ENCODE measurements at places on chromosomes 5 and 9. TPM values are rescaled to one million over a fixed set of nuclear protein-coding genes. Genes with fewer than 3 reads are reported as not detected.

DNA sequence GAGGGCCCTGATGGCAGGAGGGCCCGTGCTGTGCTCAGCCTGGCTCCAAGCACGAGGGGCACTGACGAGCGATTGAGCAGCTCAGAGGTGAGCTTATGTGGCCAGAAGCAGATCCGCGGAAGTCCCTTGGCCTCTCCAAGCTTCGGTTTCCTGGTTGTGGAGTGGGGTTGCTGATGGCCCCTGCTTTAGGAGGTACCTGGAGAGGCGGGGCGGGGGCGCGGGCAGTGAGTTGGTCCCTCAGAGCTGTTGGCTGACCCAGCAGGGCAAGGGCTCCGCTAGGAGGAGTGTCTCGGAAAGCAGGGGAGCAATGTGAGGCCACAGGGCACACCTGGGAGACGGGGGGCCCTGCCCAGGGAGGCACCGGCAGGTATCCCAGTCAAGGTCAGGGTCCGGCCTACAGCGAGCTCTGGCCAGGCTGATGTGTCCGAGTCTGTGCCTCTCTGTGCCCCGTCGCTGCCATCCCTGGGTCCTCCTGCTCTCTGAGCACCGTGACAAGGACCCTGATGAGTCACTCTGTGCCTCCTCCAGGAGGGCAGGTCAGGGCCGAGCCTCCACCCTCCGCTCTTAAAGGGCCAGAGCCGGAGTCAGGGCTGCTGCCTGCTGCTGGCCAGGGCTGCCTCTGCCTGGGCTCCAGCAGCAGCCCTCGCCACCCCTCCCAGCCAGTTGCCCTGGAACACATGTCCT is 14.8 kb downstream of the NCS1 start:
- H3K27me3 ChIP-seq = no peaks in the 10 kb centered on the region
- H3K36me3 ChIP-seq = no peaks in the 10 kb centered on the region
- no peak for DNase-seq
- no peak overlapping the region for H3K4me3 ChIP-seq
- no peak overlapping the region for H3K27ac ChIP-seq

DNA sequence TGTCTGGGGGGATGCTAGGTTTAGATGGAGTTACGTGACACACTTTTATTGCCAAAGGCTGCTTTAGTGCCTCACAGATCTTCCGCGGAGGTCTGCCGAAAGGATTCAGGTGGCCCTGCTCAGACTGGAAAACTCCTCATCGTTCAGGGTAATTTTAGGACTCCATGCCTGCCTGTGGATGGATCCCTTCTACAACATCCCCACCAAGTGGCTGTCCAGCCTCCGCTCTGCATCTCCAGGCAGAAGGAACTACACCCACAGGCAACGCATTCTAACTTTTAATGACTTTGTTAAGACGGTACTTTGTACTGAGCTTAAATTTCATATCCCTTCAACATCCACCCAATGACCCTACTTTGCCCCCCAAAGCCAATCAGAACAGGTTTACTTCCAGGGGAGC is 29.4 kb downstream of the ATPSCKMT start:
- no peaks in the 10 kb centered on the region for H3K27me3 ChIP-seq
- peaks cover 31% of the 10 kb centered on the region for H3K36me3 ChIP-seq
- DNase-seq = no peak
- no peak overlapping the region for H3K27ac ChIP-seq
- no peak overlapping the region for H3K4me3 ChIP-seq
- no peaks in the 10 kb centered on the region for H3K4me1 ChIP-seq

- no peaks in the 10 kb centered on the region for H3K4me1 ChIP-seq
- H3K36me3 ChIP-seq = no peaks in the 10 kb centered on the region
- no peak for DNase-seq
- no peak overlapping the region for H3K27ac ChIP-seq
Measured at GRCh38 chr5:135950611-135951010, 4.2 kb downstream of the LECT2 start.

COQ4 gene
- total RNA-seq = 31.9 TPM

DNA sequence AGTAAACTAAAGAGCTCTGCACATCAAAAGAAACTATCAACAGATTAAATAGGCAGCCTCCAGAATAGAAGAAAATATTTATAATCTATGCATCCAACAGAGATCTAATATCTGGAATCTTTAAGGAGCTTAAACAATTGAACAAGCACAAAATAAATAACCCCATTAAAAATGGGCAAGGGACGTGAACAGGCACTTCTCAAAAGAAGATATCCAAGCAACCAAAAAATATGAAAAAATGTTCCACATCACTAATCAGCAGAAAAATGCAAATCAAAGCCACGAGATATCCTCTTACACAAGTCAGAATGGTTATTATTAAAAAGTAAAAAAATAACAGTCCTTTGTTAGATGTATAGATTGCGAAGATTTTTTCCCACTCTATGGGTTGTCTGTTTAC is 109.1 kb upstream of the TRPC7 start:
- no peak overlapping the region for H3K27ac ChIP-seq
- H3K4me1 ChIP-seq = no peaks in the 10 kb centered on the region
- H3K4me3 ChIP-seq = no peak overlapping the region
- no peaks in the 10 kb centered on the region for H3K36me3 ChIP-seq
- DNase-seq = no peak
- H3K27me3 ChIP-seq = no peaks in the 10 kb centered on the region

GNAQ gene
- total RNA-seq = 17.8 TPM

- H3K4me3 ChIP-seq = no peak overlapping the region
- peaks cover 65% of the 10 kb centered on the region for H3K27me3 ChIP-seq
- no peak for DNase-seq
- H3K36me3 ChIP-seq = no peaks in the 10 kb centered on the region
Measured at GRCh38 chr5:38450627-38451026, 105.8 kb downstream of the LIFR start.

DNA sequence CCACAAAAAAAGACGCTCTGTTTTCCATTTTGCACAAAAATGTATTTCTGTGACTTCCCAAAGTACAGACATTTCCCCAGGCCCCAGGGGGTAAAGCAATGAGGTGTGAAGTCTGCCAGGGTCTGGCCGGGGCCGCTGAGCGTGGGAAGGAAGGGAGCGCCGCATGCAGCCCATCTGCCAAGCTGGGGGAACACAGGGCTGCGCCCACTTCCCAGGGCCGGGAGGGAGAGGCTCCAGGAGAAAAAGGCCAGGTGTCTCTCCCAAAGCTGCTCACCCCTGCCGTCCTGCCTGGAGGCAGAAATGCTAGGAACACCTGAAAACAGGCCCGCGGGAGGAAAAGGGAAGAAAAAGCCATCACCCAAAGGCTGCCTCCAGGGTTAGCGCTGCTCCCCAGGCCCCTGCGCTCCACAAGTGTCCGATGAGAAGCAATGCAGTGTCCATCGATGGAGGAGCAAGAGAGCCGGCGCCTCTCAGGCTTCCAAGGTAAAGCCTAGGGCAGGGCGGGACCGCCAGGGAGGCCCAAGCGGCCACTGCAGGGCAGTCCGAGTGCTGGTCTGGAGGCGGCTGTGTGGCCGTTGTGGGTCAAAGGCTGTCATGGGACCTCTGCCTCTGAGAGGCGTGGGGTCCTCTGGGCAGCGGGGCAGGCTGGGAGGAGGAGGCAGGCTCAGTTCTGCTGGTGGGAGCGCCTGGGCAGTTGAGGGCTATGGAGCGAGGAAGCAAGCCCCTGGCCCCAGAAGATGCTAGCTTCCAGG is 6.0 kb upstream of the ZDHHC12 start:
- H3K4me3 ChIP-seq = no peak overlapping the region
- peaks cover 5% of the 10 kb centered on the region for H3K36me3 ChIP-seq
- H3K27me3 ChIP-seq = no peaks in the 10 kb centered on the region
- no peak overlapping the region for H3K27ac ChIP-seq
- peaks cover 15% of the 10 kb centered on the region for H3K4me1 ChIP-seq

SLC34A3 gene
- not detected for total RNA-seq

GRCh38 chr9:126261584-126262356 is 64.9 kb upstream of the MVB12B start:
- peaks cover 3% of the 10 kb centered on the region for H3K4me1 ChIP-seq
- H3K27ac ChIP-seq = no peak overlapping the region
- H3K4me3 ChIP-seq = no peak overlapping the region
- peaks cover 26% of the 10 kb centered on the region for H3K27me3 ChIP-seq
- no peaks in the 10 kb centered on the region for H3K36me3 ChIP-seq

GRCh38 chr9:136031741-136032730 is 63.1 kb downstream of the NACC2 start:
- peaks cover 10% of the 10 kb centered on the region for H3K36me3 ChIP-seq
- no peak overlapping the region for H3K27ac ChIP-seq
- H3K27me3 ChIP-seq = no peaks in the 10 kb centered on the region
- DNase-seq = no peak
- no peak overlapping the region for H3K4me3 ChIP-seq
- no peaks in the 10 kb centered on the region for H3K4me1 ChIP-seq

GRCh38 chr9:89739511-89739910 is 134.7 kb downstream of the GADD45G start:
- DNase-seq = peak; percentile 26
- no peaks in the 10 kb centered on the region for H3K36me3 ChIP-seq
- peaks cover 52% of the 10 kb centered on the region for H3K4me1 ChIP-seq

DNA sequence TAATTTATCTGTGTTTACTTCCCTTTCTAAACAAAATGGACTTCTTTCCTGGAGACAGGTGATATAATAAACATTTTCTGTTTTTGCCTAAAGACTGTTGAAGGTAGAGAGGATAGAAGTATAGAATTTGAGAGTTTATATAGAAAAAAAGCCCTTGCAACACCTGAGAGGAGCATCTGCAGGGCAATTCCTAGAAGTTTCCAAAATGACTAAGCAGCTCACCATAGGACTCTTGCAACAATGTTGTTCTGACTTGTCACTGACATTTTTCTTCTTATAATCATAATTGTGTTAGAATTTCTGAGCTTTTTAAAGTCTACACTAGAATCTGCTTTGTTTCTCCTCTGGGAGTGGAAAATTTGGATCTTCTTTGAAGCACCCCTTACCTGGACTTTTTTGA is 216.8 kb downstream of the TUSC1 start:
- no peak overlapping the region for H3K4me3 ChIP-seq
- H3K27ac ChIP-seq = no peak overlapping the region
- H3K4me1 ChIP-seq = no peaks in the 10 kb centered on the region
- no peaks in the 10 kb centered on the region for H3K36me3 ChIP-seq

GRCh38 chr5:77546-77945 is 14.4 kb upstream of the PLEKHG4B start:
- no peak for DNase-seq
- H3K4me3 ChIP-seq = no peak overlapping the region
- no peaks in the 10 kb centered on the region for H3K4me1 ChIP-seq
- no peak overlapping the region for H3K27ac ChIP-seq
- peaks cover 8% of the 10 kb centered on the region for H3K27me3 ChIP-seq

DNA sequence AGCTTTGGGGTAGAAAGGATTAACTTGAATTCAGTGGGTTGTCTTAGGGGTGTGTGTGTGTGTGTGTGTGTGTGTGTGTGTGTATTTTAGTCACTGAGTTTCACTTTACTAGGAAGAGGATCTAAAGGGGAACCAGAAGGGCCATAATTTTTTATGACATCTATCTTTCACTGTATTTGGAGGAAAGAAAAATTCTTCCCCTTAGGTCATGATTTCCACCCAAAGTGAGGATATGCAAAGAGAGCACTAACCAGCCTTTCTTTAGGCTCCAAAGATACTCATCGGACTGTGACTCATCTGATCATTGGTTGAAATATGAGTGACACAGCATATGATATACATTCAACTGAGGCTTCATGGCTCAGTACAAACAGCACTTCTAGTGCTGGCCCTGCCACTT is 75.2 kb upstream of the RASGRF2 start:
- no peaks in the 10 kb centered on the region for H3K27me3 ChIP-seq
- DNase-seq = no peak
- no peak overlapping the region for H3K4me3 ChIP-seq
- H3K27ac ChIP-seq = peak overlapping the region; percentile 16
- peaks cover 14% of the 10 kb centered on the region for H3K36me3 ChIP-seq

GRCh38 chr5:2185646-2186471 is 303.1 kb upstream of the IRX4 start:
- no peak overlapping the region for H3K27ac ChIP-seq
- no peaks in the 10 kb centered on the region for H3K36me3 ChIP-seq
- no peak for DNase-seq
- H3K4me3 ChIP-seq = no peak overlapping the region
- peaks cover 7% of the 10 kb centered on the region for H3K27me3 ChIP-seq

DNA sequence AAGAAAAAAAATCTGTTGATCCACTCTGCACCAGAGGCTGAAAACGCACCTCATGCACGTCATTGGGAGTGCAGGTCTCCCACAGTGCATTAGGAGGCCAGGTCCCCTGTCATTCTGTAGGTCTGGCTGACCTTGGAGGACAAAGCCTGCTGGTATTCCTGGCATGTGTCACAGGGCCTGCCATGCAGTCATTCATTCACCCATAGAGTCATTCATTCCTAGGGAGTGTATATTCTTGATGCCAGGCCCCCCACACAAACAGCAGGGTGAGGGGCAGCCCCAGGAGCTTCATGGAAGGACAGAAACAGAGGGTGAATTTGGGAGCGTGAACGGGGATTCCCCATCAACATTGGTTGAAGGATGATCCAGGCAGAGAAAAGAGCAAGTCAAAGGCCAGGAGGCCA is 2.2 kb downstream of the GBGT1 start:
- H3K27me3 ChIP-seq = peaks cover 3% of the 10 kb centered on the region
- H3K36me3 ChIP-seq = no peaks in the 10 kb centered on the region
- no peak overlapping the region for H3K27ac ChIP-seq
- no peak overlapping the region for H3K4me3 ChIP-seq
- H3K4me1 ChIP-seq = no peaks in the 10 kb centered on the region
- no peak for DNase-seq

- H3K36me3 ChIP-seq = no peaks in the 10 kb centered on the region
- peaks cover 2% of the 10 kb centered on the region for H3K27me3 ChIP-seq
- no peak overlapping the region for H3K27ac ChIP-seq
- H3K4me3 ChIP-seq = no peak overlapping the region
Measured at GRCh38 chr5:57358796-57359592, 123.6 kb downstream of the ACTBL2 start.

CMBL gene
- 1.4 TPM for total RNA-seq

DNA sequence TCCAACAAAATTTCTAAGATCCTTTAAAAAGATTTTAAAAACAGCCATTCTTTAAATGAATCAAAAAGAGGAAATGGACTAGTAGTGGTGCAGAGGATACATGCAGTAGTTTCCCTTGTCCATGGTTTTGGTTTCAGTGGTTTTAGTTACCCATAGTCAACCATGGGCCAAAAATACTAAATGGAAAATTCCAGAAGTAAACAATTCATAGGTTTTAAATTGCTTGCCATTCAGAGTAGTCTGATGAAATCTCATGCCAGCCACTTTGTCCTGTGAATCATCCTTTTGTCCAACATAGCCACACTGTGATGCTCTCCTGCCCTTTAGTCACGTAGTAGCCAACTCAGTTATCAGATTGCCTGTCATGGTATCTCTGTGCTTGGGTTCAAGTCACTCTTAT is 286.1 kb downstream of the ANXA1 start:
- H3K27ac ChIP-seq = no peak overlapping the region
- no peaks in the 10 kb centered on the region for H3K36me3 ChIP-seq
- H3K27me3 ChIP-seq = no peaks in the 10 kb centered on the region
- no peaks in the 10 kb centered on the region for H3K4me1 ChIP-seq

DNA sequence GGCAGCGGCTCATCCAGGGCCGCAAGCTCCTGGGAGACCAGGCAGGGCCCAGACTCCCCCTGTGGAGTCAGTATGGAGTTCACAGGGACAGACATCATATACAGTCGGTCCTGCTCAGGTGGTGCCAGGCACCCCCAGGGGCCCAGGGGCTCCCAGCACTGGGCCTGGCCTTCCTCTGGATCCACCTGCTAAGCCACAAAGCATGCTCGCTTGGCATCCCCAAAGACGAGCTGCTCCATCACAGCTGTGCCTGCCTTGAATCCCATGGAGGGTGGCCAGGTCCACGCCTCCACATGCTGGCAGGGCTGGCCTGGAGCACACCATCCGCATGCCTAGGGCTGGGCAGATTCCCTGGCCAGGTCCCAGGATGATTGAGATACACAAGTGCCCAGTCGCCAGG is 4.6 kb downstream of the BICD2 start:
- DNase-seq = no peak
- H3K36me3 ChIP-seq = peaks cover 7% of the 10 kb centered on the region
- H3K4me3 ChIP-seq = no peak overlapping the region
- H3K4me1 ChIP-seq = peaks cover 48% of the 10 kb centered on the region
- H3K27me3 ChIP-seq = no peaks in the 10 kb centered on the region
- H3K27ac ChIP-seq = no peak overlapping the region

All from activated CD8-positive, alpha-beta T cell treated with anti-CD3 and anti-CD28 coated beads for 36 hours (primary cell).